Esophagus muscularis mucosa (tissue), 4 donors: ENCODE measurements at places on chromosomes 5 and 9. TPM values are rescaled to one million over a fixed set of nuclear protein-coding genes. Genes with fewer than 3 reads are reported as not detected.

The TXNDC8 gene
- not detected for total RNA-seq

DNA sequence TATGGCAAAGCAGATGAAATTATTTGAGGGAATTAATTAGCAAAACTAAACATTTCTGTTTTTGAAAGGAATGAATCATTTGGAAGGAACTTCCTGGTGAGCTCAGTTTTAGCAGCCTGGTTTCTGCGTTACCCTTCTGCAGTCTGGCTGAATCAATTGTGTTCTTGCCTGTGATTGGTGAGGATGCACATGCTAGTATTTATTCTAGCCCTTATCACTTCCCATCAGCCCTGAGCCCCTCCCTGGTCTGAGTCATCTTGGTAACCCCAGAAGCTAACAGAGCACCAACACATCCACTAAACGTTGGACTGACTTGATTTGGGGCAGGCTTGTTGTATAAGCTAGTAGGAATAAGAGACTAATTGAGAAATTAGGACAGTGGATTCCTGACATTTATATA is 6.6 kb downstream of the TJP2 start:
- no peak for DNase-seq

DNA sequence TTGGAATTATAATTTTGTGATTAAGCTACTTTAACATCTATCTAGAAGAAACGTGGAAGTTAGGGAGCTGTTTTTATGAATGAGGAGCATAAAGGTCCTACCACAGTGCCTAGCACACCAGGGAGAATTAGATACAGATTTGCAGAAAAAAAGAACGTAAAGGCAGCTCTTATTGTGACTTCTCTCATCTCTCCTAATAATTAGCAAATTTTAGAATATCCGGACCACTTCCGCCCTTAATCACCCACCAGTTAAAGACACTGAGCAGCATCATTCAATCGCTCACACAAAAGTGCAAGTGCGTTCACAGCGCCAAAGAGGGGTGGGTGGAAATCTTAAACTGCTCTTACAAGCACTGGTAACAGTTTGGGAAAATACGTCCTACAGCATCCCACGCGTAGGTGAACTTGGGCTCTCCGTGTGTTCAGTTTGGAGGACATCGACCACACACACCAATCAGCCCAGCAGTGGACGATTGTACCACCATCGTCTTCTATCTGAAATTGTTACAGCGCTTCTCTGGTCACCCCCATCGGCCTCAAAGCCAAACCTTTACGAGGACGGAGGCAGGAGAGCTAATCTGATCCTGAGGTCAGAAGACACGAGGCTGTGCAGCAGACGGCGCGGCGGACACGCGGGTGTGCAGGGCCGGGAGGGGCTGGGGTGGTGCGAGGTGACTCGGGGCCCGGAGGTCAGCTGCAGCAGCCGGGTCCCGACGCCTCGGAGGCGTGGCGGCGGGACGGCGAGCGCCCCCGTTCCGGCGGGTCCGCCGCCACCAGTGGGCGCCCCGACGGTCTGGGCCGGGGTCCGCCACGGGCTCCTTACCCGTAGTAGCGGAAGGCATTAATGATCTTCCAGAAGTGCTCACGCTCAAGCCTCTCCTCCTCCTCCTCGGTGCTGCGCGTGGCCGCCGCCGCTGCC is 646 bp downstream of the CARNMT1 start:
- DNase-seq, result no peak

- no peak for DNase-seq
Measured at GRCh38 chr9:102209176-102209575, 470.7 kb upstream of the GRIN3A start.
